ENCODE measurements at places on chromosomes 13 and 19. TPM values are rescaled to one million over a fixed set of nuclear protein-coding genes. Genes with fewer than 3 reads are reported as not detected.

CLEC17A gene
- 0.32 TPM for total RNA-seq

SIGLEC7 gene
- 1.0 TPM for total RNA-seq

OR7A17 gene
- not detected for total RNA-seq

LSR gene
- total RNA-seq: 252 TPM

TEX29 gene
- 0.52 TPM for total RNA-seq

CYP4F2 gene
- total RNA-seq: 3.9 TPM

PALM gene
- total RNA-seq: 13.5 TPM

ASF1B gene
- 12.9 TPM for total RNA-seq

DNA sequence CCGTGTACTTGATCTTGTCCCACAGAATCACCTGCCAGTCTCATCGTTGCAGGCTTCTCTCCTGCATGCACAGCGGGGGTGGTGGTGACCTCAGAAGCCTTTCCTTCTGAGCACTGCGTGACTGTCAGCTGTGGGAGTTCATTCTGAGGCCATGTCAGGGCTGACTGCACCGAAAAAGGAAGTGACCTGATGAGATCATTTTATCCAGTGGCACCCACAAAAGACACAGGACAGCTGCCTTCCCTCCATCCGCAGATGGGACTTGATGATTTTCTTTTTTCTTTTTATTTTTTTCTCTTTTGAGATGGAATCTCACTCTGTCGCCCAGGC, 89.7 kb downstream of the RAB20 start:
- DNase-seq: peak; percentile 57
- H3K36me3 ChIP-seq: no peaks in the 10 kb centered on the region
- H3K4me1 ChIP-seq: no peaks in the 10 kb centered on the region
- no peaks in the 10 kb centered on the region for H3K27me3 ChIP-seq
- H3K4me3 ChIP-seq: no peak overlapping the region
- no peak overlapping the region for H3K27ac ChIP-seq

DNA sequence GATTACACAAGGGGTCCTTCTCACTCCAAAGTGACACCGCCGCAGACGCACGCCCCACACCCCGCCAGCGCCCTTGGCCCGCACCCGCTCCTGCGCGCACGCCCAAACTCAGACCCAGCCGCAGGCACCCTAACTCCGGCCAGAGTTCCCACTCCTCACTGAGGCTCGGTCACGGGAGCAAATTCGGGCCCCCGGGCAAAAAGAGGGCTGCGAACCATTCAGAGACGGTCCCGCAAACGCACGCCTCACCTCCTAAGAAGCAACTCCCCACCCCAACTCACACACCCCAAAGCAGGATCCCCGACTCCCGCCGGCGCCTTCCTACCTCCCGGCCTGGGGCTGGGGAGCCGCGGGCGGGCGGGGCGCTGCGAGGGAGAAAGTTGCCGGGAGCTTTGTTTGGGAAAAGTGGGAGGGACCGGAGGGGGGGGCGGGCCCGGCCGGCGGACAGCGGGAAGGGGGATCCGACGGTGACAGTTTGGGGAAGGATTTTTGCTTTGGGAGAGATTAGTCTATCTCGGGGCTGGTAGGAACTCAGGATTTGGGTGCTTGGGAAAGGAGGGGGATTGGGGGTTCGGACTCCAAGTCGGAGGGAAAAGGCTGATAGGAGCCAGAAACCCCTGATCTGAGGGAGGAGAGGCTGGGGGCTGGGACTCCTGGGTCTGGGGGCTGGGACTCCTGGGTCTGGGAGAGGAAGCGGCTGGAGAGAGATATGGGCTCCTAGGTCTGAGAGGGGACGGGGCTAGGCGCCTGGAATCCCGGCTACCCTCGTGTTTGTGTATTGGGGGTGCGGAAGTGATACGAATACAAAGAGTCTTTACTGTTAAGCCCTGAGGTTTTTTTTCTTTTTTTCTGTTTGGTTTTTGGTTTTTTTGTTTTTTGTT, at the start of gene TEAD2:
Gene TEAD2 (minus strand): TSS at position 369 of the 881 bp plus-strand sequence. CDS start 2,341 bp downstream, outside the sequence.
- no peaks in the 10 kb centered on the region for H3K27me3 ChIP-seq
- H3K36me3 ChIP-seq: no peaks in the 10 kb centered on the region
- peak within 1 kb of the TSS; percentile 62 for H3K4me3 ChIP-seq
- no peaks in the 10 kb centered on the region for H3K4me1 ChIP-seq
- DNase-seq: peak; percentile 86

GRCh38 chr19:28880735-28881401, 332.1 kb downstream of the UQCRFS1 start:
- H3K27ac ChIP-seq: no peak overlapping the region
- no peak for DNase-seq
- H3K4me3 ChIP-seq: no peak overlapping the region
- no peaks in the 10 kb centered on the region for H3K4me1 ChIP-seq
- H3K36me3 ChIP-seq: no peaks in the 10 kb centered on the region
- H3K27me3 ChIP-seq: no peaks in the 10 kb centered on the region

DNA sequence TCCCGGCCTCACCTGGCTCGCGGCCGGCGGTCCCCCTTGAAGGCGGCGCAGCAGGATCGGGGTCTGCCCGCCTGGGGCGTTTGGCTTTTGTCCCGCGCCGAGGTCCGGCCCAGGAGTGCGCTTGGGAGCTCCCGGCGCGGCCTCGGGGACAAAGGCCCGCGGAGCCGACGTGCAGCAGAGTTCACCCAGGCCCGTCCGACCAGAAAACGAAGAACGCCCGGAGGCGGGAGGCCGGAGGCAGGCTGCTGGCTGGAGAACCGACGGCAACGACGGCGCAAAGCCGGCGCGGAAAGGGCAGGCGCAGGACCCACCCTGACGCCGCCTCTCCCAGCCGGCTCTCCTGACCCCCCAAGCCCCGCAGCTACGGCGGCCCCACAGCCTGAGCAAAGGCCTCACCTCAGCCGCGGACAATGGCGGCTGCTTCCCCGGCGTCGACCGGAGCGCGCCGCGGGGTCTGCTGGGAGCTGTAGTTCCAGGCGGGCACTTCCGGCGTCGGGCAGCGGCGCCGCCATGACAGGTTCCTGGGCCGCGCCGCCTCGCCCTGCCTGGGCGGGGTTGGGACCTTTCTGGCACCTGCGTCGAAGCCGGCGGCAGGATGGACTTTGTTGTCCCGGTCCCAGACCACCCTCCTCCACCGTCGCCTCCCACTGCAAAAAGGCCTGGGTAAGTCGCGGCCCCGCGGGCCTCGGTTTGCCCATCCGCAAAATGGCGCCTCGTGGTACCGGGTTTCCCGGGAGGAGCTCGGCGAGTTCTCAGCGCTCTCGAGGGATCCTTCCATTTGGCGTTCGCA, at the start of gene ZNF606:
Gene ZNF606 (minus strand): TSS at position 437 of the 790 bp plus-strand sequence. CDS start 1,501 bp downstream, outside the sequence.
- H3K4me1 ChIP-seq: no peaks in the 10 kb centered on the region
- peak within 1 kb of the TSS; percentile 88 for H3K4me3 ChIP-seq
- peaks cover 8% of the 10 kb centered on the region for H3K36me3 ChIP-seq
- DNase-seq: peak; percentile 88
- no peaks in the 10 kb centered on the region for H3K27me3 ChIP-seq
- H3K27ac ChIP-seq: peak within 1 kb of the TSS; percentile 80

GRCh38 chr19:558770-559439, 13.5 kb upstream of the BSG start:
- no peak for DNase-seq
- H3K4me1 ChIP-seq: no peaks in the 10 kb centered on the region
- H3K27ac ChIP-seq: no peak overlapping the region
- no peaks in the 10 kb centered on the region for H3K27me3 ChIP-seq
- no peak overlapping the region for H3K4me3 ChIP-seq

GRCh38 chr19:47486900-47487299, 2.9 kb upstream of the KPTN start:
- H3K27me3 ChIP-seq: no peaks in the 10 kb centered on the region
- H3K4me1 ChIP-seq: no peaks in the 10 kb centered on the region
- no peak overlapping the region for H3K27ac ChIP-seq
- H3K4me3 ChIP-seq: no peak overlapping the region
- DNase-seq: no peak
- no peaks in the 10 kb centered on the region for H3K36me3 ChIP-seq

DNA sequence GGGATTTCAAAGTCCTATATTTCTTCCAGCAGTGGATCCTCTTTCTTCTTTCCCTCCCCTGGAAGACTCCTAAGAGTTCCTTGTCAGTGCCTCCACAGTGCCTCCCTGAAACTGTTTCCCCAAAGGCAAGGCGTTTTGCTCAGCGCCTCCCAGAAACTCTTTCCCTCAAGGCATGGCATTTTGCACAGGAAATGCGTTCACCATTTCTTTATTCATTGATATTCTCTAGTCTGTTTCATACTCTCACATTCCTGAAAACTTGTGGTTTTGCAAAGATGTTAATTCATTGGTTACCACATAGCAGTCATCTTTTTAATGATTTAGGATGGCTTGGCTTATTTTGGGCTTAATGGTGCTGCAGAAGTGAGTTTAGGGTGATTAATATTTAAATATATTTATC, 177.3 kb upstream of the SLC10A2 start:
- H3K27ac ChIP-seq: no peak overlapping the region
- H3K36me3 ChIP-seq: no peaks in the 10 kb centered on the region
- no peak overlapping the region for H3K4me3 ChIP-seq
- no peaks in the 10 kb centered on the region for H3K27me3 ChIP-seq

DNA sequence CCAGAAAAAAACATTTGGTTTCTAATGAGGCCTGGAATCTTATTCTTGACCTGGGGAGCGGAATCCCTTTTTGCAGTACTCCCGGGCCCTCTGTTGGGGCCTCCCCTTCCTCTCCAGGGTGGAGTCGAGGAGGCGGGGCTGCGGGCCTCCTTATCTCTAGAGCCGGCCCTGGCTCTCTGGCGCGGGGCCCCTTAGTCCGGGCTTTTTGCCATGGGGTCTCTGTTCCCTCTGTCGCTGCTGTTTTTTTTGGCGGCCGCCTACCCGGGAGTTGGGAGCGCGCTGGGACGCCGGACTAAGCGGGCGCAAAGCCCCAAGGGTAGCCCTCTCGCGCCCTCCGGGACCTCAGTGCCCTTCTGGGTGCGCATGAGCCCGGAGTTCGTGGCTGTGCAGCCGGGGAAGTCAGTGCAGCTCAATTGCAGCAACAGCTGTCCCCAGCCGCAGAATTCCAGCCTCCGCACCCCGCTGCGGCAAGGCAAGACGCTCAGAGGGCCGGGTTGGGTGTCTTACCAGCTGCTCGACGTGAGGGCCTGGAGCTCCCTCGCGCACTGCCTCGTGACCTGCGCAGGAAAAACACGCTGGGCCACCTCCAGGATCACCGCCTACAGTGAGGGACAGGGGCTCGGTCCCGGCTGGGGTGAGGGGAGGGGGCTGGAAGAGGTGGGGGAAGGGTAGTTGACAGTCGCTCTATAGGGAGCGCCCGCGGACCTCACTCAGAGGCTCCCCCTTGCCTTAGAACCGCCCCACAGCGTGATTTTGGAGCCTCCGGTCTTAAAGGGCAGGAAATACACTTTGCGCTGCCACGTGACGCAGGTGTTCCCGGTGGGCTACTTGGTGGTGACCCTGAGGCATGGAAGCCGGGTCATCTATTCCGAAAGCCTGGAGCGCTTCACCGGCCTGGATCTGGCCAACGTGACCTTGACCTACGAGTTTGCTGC, at the start of gene ICAM4:
Gene ICAM4 (plus strand): TSS at position 153 of the 935 bp plus-strand sequence. CDS start 58 bp downstream, at position 211.
- H3K4me3 ChIP-seq: no peak within 1 kb of the TSS
- H3K27me3 ChIP-seq: peaks cover 45% of the 10 kb centered on the region
- H3K27ac ChIP-seq: no peak within 1 kb of the TSS
- DNase-seq: peak; percentile 54
- H3K36me3 ChIP-seq: no peaks in the 10 kb centered on the region
- H3K4me1 ChIP-seq: peaks cover 40% of the 10 kb centered on the region

DNA sequence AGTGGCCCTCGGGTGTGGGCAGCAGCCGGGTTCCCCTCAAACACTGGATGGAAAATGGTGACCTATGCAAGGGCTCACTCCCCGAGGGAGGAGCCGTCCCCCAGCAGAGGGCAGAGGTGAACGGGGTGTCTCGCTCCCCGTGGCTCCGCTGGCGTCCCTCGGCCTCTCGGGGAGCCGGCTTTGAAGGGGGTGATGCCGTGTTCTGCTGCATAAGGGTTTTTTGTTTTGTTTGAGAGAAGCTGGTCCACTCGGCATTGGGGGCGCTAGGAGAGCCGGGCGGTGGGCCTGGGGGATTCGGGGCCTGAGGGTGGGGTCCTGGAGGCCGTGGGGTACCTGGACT, 4.0 kb downstream of the EFNA2 start:
- H3K4me3 ChIP-seq: no peak overlapping the region
- peaks cover 15% of the 10 kb centered on the region for H3K27me3 ChIP-seq
- H3K27ac ChIP-seq: no peak overlapping the region

- H3K36me3 ChIP-seq: no peaks in the 10 kb centered on the region
- H3K27ac ChIP-seq: no peak overlapping the region
- H3K4me3 ChIP-seq: no peak overlapping the region
These were observed 204.9 kb downstream of the ZIC5 start for GRCh38 chr13:99766641-99767045.

DNA sequence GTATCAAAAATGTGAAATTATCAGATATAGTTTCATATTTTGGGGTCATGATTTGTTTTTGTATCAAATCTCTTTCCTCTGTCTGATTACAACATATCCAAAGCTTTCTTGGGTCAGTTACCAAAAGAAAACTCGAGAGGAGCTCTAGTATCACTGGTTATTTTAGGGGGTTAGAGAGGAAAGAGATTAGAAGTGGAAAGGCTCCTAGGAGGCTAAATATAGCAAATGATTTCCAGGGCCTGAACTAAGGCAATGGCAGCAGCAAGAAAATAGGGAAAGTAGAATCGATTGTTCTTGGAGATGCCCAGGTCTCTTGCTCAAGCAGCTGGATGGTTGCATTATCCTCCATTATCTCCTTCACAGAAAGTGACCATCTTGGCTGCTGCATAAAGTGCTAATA, 72.9 kb downstream of the NHLRC3 start:
- H3K27ac ChIP-seq: no peak overlapping the region
- H3K4me1 ChIP-seq: no peaks in the 10 kb centered on the region
- no peak for DNase-seq
- H3K27me3 ChIP-seq: no peaks in the 10 kb centered on the region
- no peaks in the 10 kb centered on the region for H3K36me3 ChIP-seq
- no peak overlapping the region for H3K4me3 ChIP-seq

GRCh38 chr13:82407321-82407720, 1475.0 kb downstream of the SLITRK1 start:
- H3K36me3 ChIP-seq: no peaks in the 10 kb centered on the region
- H3K4me1 ChIP-seq: no peaks in the 10 kb centered on the region
- no peaks in the 10 kb centered on the region for H3K27me3 ChIP-seq
- no peak overlapping the region for H3K27ac ChIP-seq
- no peak overlapping the region for H3K4me3 ChIP-seq
- no peak for DNase-seq

- H3K4me1 ChIP-seq: no peaks in the 10 kb centered on the region
- no peaks in the 10 kb centered on the region for H3K27me3 ChIP-seq
- H3K4me3 ChIP-seq: no peak overlapping the region
- DNase-seq: no peak
- no peak overlapping the region for H3K27ac ChIP-seq
These were observed 14.9 kb downstream of the TEX29 start for GRCh38 chr13:111335298-111335697.

GRCh38 chr13:95426631-95427030, 125.4 kb upstream of the ABCC4 start:
- no peak for DNase-seq
- no peaks in the 10 kb centered on the region for H3K27me3 ChIP-seq
- no peak overlapping the region for H3K27ac ChIP-seq

GRCh38 chr13:44004878-44005277, 125.2 kb downstream of the LACC1 start:
- no peaks in the 10 kb centered on the region for H3K27me3 ChIP-seq
- H3K36me3 ChIP-seq: no peaks in the 10 kb centered on the region
- H3K4me3 ChIP-seq: no peak overlapping the region
- no peaks in the 10 kb centered on the region for H3K4me1 ChIP-seq

- no peak overlapping the region for H3K4me3 ChIP-seq
- no peak overlapping the region for H3K27ac ChIP-seq
- no peaks in the 10 kb centered on the region for H3K27me3 ChIP-seq
- no peaks in the 10 kb centered on the region for H3K4me1 ChIP-seq
- no peak for DNase-seq
These were observed 298.3 kb upstream of the DACH1 start for GRCh38 chr13:72165276-72165675.

- H3K27me3 ChIP-seq: no peaks in the 10 kb centered on the region
- H3K4me3 ChIP-seq: no peak overlapping the region
- no peaks in the 10 kb centered on the region for H3K4me1 ChIP-seq
- H3K36me3 ChIP-seq: no peaks in the 10 kb centered on the region
- no peak overlapping the region for H3K27ac ChIP-seq
- no peak for DNase-seq
These were observed 101.2 kb downstream of the TNFRSF19 start for GRCh38 chr13:23671377-23671776.
